ENCODE measurements at places on chromosomes 5 and 9. TPM values are rescaled to one million over a fixed set of nuclear protein-coding genes. Genes with fewer than 3 reads are reported as not detected.

DNA sequence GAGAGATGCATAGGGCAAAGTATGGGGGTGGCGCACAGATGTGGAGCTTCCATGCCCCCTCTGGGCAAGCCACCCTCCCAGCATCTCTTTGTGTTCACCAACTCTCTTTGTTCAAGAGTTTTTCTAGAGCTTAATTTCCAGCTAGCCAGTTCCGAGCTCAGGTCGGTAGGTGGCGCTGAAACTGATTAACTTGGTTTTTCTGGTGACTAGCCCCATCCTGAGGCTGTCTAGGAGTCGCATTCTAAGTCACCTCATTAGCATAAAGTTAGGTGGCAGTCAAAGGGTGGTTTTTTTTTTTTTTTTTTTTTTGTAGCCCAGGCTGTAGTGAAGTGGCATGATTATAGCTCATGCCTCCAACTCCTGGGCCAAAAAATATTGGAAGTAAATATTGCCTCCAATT is 476.4 kb downstream of the KDM4C start:
- peak; percentile 84 for DNase-seq

GRCh38 chr5:157161996-157162395 is 4.1 kb downstream of the GARIN3 start:
- no peak for DNase-seq

DNA sequence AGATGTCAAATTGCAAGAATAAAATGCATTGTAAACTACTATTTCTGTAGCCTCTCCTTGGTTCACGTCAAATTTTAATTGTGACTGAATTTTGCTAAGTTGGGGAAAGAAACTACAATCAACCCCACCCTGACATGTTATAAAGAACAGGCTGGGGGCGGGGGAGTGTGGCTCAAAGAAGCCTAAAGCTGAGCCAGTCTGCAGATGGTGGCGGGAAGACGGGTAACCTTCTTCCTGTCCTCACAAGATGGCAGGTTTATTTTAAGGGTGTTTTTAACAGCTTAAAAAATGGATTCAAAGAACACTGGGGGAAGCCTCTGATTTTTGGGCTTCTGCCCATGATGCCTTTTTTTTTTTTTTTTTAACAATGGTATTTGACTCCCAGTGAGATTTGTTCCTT is 68.5 kb upstream of the MELK start:
- DNase-seq = no peak

GRCh38 chr9:130201399-130201873 is 29.2 kb downstream of the NCS1 start:
- no peak for DNase-seq

The NSMF gene
- total RNA-seq = 46.3 TPM

The SLC36A2 gene
- 0.07 TPM for total RNA-seq

The CCDC183 gene
- total RNA-seq = 1.1 TPM

The ASPN gene
- total RNA-seq = not detected

The PCDHA1 gene
- 0.61 TPM for total RNA-seq

The FGF18 gene
- total RNA-seq = 0.94 TPM

The KIF20A gene
- 65.2 TPM for total RNA-seq
